AG09309 (cell line): ENCODE measurements at places on chromosomes 16 and 17.
A peak's percentile ranks its signal among the peaks of the same experiment; 100 is the strongest.

- no peak for DNase-seq
Measured at GRCh38 chr17:56478836-56479447, 114.6 kb upstream of the NOG start.

DNA sequence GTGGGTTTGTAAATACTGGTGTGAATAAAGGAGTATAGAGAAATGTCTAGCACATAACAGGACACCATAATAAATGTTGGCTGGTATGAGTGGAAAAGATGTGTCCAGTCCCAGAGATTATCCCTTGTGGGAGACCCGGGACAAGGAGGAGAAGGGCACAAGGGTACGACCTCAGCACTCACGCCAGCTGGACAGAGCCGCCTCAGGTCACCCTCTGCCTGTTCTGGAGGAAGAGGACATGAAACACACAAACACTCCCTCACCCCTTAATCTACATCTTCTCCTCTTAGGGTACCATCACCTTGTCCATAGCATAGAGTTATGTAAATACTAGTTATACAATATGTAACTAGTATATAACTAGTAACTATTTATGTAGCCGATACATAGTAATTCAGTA is 26.8 kb downstream of the DYNLL2 start:
- DNase-seq, result no peak

DNA sequence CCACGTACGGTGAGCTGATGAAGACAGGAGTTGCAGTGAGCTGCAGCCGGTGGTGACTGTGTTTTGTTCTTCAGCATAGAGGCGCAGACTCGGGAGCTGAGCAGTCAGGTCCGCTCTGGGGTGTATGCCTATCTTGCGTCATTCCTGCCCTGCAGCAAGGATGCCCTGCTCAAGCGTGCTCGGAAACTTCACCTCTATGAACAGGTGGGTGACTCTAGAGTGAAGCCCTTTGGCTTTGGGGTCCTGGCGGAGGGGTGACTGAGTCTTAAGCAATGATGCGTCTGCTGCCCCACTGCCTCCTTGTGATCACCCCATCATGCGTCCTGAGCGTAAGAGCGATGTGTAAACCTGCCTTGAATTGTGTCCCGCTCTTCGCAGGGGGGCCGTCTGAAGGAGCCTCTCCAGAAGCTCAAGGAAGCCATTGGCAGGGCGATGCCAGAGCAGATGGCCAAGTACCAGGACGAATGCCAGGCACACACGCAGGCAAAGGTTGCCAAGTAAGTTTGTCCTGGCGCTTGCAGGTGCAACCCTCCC is 22.9 kb downstream of the UBN1 start:
- no peak for DNase-seq

DNA sequence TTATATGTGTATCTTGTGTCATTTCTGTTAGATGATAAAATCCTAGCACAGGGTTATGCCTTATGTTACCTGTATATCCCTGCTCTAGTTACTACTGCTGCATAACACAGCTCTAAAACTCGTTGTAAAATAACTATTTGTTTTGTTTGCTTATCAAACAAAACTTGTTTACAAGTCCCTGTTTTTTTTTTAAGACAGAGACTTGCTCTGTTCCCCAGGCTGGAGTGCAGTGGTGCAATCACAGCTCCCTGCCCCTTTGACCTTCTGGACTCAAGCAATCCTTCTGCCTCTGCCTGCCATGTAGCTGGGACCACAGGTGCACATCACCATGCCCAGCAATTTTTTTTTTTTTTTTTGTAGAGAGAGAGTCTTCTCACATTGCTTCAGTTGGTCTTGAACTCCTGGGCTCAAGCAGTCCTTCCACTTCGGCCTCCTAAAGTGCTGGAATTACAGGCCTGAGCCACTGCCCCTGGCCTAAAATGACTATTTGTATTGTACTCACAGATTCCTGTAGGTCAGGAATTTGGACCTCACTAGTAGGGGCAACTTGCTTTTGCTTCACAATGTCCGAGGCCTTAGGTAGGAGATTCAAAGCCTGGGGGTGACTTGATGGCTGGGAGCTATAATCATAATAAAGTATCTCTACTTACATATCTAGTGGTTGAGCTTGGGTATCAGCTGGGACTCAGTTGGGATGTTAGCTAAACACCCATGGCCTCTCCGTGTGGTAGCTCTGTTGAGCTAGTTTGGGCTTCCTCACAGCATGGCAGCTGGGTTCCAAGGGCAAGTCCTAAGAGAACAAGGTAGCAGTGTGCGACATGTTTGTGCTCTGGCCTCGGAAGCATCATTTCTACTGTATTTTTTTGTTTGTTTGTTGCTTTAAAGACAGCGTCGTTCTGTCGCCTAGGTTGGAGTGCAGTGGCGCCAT is 12.6 kb downstream of the DUSP14 start:
- no peak for DNase-seq

GRCh38 chr17:53794875-53795274 is 27.9 kb upstream of the KIF2B start:
- DNase-seq, result no peak

DNA sequence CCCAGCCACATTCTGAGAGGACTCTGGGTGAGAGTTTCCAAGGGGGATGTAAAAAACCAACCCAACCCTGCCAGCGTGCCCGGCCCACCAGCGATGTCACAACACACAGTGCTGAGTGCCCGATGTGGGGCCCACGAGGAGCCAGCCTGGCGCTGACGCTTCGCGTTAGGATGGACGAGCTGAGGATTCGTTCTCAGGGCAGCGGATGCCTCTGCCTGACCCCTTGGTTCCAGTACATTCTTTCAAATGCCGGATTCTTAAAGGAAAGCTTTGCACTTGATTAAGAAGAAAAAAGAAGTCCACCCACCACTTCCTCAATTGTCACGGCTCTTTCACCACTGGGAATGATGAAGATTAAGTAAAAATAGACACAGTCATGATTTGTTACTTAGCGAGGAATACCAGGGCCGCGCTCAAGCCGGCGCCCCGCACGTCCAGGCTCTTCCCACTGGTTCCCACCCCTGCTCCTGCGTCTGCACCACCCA is 79.4 kb downstream of the IRF8 start:
- no peak for DNase-seq

GRCh38 chr16:89536886-89537548 is 23.5 kb upstream of the RPL13 start:
- DNase-seq, result no peak

- no peak for DNase-seq
Measured at GRCh38 chr16:79839466-79840341, 239.2 kb upstream of the MAF start.

GRCh38 chr16:51034481-51035109 is 116.5 kb downstream of the SALL1 start:
- no peak for DNase-seq

DNA sequence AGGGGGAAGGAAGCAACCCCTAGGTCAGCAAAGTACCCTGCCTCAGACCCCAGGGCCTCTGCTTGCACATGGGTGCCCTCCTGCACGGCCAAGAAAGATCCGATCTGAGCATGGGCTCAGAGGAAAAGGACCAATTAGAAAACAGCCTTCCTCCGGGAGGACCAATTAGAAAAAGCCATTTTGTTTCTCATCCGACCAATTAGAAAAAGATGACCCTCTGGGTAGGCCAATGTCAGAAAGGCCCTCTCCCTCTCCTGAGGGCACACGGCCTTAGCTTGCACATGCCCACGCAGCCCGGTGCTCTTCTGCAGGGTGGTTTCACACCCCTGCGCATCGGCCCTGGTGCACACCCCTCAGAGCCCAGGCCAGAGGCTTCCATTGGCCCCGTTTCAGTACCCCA is 5.1 kb upstream of the CISD3 start:
- DNase-seq, result no peak

GRCh38 chr17:51103050-51103449 is 17.6 kb downstream of the SPAG9 start:
- DNase-seq, result no peak

GRCh38 chr16:55021595-55022475 is 91.2 kb downstream of the IRX5 start:
- peak; percentile 45 for DNase-seq

GRCh38 chr16:84197466-84198128 is 6.6 kb downstream of the ADAD2 start:
- no peak for DNase-seq

GRCh38 chr17:44095388-44095646 is 24.8 kb downstream of the G6PC3 start:
- no peak for DNase-seq

DNA sequence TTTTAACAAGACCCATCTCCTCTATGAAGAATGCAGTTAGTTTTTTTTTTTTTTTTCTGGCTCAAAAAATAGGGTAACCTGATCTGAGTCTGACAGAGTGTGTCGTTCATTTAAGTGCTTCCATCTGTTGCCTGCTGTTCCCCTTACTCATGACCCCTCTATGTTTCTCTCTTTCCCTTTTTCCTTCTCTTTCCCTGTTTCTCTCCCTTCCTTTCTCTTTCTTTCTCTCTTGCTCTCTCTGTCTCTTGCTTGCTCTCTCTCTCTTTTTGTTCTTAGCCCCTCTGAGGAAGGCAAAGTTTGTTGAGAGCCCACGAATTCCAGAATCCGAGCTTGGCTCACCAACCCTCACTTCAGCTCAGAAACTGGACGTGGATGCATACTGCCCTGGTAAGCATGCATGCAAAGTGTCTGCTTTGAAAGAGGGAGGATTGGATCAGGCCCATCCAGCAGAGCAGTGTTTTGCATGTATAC is 185.0 kb downstream of the TANC2 start:
- no peak for DNase-seq

- no peak for DNase-seq
Measured at GRCh38 chr16:28499854-28500253, 5.4 kb downstream of the APOBR start.

DNA sequence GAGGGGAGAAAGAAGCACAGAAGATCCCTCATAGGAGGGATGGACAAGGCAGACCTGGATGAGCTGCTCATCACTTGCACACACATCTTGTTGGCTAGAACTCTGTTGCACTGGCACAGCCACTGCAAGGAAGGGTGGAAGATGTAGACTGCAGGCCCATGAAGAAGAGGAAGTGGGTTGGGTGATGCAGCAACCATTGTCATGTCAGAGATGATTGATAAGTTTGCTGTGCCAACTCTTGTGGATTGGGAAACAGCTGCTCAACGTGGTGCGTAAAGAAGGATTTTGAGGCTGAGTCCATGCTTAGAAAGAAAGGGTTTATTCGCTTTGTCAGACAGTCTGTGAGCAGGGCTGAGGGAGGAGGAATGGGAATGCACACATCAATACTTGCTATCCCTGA is 161.4 kb upstream of the MPHOSPH6 start:
- no peak for DNase-seq

DNA sequence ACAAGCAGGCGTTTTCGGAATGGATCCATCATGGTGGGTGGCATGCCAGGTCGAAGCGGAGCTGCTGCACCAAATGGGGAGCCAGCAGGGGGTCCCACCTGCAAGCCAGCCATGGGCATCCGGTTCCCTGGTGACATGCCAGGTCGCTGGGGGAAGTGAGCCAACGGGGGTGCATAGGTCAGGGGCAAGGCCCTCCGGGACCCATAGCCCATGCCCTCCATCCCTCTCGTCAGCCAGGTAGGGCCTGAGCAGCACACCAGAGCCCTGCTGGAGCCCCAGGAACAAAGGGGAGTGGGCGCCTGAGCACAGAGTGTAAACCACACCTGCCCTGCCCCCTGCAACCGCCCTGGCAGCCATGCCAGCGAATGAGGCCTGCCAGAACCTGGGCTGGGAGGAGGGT is 5.0 kb downstream of the SMARCD2 start:
- no peak for DNase-seq

GRCh38 chr17:40497695-40498094 is 3.7 kb downstream of the TNS4 start:
- no peak for DNase-seq

DNA sequence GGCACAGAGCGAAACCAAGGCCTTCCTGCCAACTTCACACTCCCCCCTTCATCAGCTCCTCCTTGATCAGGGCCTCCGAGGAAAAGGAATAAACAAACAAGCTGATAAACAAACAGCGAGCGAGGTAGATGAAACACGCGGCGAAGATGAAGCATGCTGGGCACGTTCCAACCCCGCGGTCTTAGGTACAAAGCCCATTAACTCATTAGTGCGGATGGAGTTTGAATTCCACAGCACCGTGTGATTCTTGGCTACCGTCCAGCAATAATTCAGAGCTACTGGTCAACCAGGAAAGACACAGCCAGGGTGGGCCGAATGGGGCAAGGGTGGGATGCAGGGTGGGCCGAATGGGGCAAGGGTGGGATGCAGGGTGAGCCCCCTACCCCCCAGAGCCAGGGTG is 67.3 kb downstream of the RBFOX3 start:
- no peak for DNase-seq

DNA sequence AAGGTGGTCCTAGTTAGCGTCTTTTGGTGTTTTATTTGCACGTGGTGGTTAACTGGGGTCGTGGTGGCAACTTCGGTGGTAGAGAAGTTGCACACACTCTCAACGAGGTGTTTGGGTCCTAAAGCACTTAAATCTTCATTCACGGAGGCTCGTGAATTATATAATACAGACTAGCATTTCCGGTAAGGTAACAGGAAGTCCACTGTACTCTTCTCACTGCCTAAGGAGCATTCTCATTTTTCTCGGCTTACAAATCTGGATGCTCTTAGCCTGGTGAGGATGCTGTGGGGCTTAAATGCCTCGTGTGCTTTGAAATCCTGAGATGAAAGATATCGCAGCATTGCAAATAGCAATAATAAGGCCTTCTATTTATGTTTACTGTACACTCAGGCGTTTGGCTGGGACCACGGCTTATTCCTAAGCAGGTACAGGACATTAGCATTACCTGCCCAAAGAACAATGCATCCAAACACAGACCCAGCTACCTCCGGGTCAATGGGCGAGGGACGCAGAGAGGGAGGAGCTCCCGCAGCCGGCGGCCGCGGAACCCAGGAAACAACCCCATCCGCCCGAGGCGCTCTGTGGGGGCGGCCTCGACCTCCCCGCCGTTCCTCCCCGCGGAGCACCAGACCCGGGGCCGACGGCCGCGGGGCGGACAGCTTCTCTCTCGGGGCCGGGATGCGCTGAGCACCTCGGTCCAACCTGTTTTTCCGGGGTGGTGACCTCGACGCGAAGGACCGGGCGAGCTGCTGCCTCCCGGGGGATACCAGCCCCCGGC is 856 bp downstream of the DNAJA2 start:
- DNase-seq, result no peak

DNA sequence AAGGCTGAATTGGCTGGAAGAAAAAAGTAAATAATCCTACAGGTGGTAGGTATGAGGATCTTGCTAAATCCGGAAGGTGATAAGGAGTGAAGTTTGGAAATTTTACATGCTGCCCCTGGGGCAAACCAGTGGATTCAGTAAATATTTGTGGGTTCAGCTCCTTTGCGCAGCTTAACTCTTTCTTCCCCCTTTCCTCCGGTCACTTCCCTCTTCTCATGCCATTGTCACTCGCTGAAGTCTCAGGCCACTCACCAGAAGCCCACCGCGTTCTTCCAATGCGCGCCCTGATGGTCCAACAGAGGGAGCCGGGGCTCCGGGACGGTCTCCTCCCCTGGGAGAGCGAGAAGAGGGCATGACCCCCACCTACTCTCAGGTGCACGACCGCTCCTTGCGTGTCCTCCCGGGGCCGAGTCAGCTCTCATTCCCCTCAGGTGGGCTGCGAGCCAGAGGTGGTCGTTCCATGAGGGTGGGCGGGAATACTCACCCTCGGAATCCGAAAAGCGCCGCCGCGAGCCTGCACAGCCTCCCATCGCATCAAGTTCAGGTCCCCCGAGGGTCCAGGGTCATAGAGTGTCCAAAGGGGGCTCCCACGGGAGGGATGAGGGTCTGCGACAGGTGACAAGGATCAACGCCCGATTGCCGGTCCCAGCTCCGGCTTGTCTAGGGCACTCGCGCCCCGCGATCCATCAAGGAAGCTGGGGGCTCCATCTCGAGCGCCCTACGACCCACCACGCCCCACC is 474 bp downstream of the CLN3 start:
- no peak for DNase-seq
